ENCODE measurements at places on chromosomes 6 and 20.

GRCh38 chr6:506508-506907 lies 115.0 kb downstream of the IRF4 start:
- DNase-seq, result no peak

GRCh38 chr6:143939364-143939763 lies 68.7 kb downstream of the PLAGL1 start:
- no peak for DNase-seq

DNA sequence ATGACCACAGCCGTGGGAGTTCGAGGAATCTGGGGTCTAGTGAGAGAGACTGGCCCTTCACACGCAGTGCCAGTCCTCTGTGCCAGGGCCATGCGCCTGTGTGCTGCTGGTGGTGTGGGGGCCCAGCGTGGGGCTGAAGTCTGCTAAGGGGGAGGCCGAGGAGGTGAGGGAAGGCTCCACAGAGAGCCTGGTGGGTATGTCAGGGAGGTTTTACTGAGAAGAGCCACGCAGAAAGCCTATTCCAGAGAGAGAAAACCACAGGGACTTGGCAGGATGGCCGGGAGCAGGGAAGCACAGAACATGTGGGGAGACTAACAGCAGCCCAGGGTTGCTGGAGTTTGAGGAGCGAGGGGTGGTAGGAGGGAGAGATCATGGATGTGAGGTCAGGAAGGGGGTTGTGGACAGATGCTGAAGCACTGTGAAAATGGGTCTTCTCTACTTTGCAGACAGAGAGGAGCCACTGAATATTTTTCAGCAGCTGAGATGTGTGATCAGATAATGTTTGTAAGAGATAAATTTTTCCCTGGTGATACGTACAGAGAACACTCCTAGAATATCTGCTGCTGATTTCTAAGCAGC lies 35.3 kb downstream of the DUSP22 start:
- DNase-seq, result no peak

GRCh38 chr6:14444295-14444972 lies 326.9 kb downstream of the CD83 start:
- DNase-seq, result no peak

DNA sequence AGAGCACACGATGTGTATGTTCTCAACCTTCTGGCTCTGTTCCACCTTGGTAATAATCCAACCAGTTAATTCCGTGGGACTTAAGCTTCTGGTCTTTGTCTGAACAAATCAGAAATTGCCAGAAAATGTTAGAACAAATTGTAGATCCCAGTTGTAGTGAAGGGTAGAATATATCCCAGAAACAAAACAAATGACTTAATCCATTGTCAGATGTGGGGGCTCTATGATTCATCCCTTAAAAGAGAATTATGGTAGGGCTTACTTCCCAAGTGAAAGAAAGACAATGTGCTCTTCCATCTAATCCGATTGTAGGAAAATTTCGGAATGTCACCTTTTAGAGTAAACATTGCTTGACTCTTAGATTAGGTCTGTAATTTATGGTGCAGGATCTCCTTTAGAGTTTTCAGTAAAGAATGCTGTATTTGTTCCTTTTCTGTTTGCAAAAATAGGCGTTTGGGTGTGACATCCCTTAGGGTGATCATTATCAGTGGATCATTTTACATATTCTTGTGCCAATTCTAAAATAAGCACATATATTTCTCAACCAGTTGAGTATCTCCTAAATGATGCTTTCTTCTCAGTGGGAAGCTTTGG lies 234.5 kb upstream of the ZNF217 start:
- no peak for DNase-seq

- no peak for DNase-seq
Measured at GRCh38 chr6:137883400-137884148, 16.5 kb downstream of the TNFAIP3 start.

DNA sequence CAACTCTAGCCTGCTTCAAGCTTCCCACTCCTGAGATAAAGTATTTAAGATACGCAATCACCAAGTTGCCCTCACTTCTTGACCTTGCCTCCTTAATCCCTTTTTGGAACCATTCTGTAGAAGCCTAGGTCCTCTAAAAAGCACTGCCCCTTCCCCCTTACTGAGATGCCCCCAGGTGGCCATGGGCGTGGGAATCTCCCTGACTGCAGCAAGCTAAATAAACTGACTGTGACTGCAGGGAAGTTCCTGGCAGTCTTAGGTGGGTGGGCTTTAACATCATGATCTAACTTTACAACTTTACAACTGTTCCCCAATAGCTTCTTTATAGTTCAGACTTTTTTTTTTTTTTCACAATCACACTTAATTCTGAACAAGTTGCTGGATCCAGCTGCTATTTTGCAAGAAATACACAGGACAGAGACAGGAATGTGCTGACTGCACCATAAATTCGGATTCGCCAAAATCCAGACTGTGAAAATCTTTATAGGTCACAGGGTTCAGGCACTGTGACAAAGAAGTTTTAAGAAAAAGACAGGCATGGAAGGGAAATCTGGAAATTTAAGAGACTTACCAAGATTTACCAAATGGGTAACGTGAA lies 344.2 kb upstream of the SULF2 start:
- DNase-seq, result no peak

GRCh38 chr6:121453191-121453590 lies 17.7 kb downstream of the GJA1 start:
- DNase-seq, result no peak

- peak; percentile 8 for DNase-seq
Measured at GRCh38 chr6:56595490-56596122, 47.1 kb downstream of the DST start.
